ENCODE measurements at places on chromosomes 3 and 15. TPM values are rescaled to one million over a fixed set of nuclear protein-coding genes. Genes with fewer than 3 reads are reported as not detected.

Gene AADACL2
- polyA plus RNA-seq: not detected

- no peak for DNase-seq
Observed at GRCh38 chr3:160641665-160642309, 35.2 kb upstream of the ARL14 start.

DNA sequence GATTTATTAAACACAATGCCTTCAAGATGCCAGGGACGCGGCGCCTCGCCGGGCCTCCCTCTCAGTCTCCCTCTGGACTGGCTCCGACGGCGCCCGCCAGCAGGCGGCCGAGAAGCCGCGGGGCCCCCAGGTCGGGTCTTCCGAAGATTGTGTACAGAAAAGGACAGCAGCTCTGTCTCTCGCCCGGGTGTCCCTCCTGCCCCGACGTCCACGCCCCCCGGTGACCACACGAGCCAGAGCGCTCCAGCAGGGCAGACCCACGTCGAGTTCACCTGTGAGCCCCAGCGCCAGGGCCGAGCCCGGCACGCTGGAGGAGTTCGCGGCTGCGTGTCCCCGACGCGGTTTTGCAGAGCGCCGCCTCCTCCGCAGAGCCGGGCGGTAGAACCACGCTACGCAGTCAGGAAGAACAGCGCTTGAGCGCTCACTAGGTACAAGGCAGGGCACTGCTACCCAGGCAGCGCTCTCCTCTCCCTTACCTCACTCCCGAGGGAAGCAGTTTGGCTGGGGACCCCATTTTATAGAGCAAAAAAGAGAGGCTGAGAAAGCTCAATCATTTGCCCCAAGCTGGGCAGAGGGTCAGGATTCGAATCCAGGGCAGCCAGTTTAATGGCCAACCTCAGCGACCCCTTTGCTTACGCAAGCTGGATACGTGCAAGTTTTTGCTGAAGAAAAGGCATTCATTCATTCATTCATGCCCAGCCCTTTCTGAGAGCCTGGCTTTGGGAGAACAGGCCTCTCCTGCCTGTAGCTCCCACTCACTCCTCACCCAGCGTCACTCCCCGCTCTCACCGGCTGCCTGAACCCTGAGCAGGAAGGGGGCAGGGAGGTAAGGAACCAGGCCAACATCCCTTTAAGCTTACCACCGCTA lies 3.0 kb upstream of the TLE3 start:
- DNase-seq: no peak

- no peak for DNase-seq
Observed at GRCh38 chr3:86056032-86056431, 934.9 kb downstream of the VGLL3 start.

- no peak for DNase-seq
Observed at GRCh38 chr3:61438253-61439121, 122.9 kb upstream of the PTPRG start.

DNA sequence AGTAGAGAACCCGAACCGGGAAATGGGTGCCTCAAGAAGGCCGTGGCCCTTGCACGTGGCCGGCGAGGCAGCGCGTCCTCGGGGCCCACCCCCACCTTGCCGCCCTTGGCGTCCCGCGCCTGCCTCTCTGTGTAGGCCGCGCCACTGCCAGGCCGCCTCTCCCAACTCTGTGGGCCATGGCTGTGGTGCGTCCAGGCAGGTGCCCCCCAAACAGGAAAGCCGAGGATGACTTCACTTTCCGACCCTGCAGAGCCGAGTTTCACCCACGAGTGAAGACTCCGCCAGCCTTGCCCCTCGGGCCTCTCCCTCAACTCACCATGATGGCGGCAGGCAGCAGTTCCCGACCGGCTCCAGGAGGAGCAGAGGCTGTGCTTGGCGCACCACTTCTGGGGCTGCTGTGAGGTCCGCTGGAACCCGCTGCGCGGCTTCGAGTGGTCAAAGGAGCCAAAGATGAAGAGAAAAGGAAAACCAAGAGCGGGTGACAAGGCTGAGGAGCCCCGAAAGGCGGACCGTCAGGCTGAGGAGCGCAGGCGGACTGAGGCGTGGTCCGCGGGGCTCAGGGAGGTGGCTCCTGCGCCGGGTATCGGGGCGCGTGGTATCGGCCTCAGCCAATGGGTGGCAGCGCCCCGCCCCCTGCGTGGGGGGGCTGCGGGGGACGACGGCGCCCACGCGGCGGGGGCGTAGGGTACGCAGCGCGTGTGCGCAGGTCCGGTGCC lies at the start of gene DAZL:
TSS of gene DAZL (minus strand) at position 537 of the 716 bp plus-strand sequence. CDS start at position 319, 218 bp downstream.
- no peak for DNase-seq

DNA sequence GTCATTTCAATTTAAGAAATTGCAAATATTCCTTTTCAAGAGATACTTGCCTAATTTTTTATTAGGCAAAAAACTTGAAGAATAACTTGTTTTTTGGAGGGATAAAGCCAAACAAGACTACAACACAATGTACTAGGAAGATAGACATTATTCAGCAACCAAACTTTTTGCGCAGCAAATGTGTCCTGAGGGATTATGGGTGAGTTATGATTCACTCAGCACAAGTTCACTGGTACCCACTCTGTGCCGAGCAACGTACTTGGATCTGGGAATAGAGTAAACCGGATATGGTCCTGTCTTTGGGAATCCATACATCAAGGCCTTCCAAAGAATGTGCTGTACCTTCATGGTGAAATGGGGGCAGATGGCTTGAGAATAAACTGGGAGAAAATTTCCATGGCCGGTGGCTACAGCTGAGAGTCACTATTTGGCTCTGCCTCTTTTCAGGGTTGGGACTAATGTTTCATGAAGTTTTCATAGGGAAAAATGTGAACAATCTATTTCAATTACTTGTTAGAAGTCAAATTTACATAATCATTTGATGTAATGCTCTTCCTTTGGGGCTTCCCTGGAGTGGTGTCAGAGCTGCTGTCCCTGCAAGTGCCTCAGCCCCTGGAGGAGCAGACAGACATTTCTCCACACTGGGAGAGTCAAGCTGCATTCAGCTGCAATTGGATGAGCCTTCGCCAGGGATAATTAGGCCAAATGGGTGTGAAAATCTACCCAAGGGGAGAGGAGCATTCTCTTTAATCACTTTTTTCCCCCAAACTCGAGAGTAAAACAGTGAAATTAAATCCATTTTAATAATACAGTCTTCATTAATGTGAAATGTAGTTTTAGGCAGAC lies 315.2 kb downstream of the CLSTN2 start:
- DNase-seq: no peak

GRCh38 chr15:51240066-51240465 lies 98.3 kb downstream of the CYP19A1 start:
- DNase-seq: no peak

DNA sequence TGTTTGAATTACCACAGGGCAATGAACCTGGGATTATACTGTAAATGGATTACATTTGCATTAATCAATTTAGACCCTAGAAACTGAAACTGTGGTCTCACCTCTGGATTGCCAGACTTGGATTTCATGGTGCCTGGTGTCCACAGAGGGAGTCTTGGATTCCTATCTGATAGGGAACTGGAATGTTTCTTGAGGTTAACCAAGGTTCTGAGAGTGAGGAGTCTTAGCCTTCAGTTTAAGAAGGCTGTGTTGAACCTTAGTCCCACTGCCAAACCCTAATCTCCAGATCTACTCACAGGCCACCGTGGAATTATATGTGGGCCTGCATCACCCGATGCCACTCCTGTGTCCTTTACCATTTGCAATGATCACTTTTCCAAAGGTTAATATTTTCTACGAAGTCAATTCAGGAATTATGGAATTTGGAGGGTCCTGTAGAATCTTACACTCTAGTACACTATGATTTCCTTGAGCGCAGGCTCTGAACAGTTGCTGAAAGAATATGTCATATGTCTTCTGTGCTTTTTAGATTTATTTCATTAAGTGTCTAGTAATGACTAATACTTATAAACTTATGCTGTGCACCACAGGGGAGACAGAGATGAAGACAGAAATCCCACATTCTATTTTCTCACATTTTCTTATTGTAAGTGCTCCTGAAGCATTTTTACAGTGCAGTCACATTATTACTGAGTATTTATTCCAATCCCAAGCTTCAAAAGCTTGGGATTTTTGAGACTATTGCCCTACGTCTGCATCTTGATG lies 87.9 kb downstream of the EFL1 start:
- no peak for DNase-seq

DNA sequence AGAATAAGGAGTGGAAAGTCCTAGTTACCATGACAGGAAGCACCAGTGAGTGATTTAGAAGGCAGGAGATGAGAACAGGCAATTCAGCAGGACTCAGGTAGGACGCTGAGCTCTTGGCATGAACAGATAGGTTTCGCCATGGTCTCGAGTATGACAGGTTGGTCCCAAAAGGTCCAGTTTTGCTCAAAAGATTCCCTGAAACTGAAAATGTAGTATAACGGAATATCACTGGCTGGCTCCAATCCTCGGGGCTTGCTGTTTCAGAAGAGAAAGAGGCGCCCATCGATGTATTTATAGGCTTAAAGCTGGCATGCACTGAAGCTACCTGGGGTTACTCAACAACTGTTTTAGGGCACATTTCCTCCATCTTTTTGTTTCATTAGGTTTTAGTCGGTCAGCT lies 59.2 kb downstream of the SRGAP3 start:
- no peak for DNase-seq

DNA sequence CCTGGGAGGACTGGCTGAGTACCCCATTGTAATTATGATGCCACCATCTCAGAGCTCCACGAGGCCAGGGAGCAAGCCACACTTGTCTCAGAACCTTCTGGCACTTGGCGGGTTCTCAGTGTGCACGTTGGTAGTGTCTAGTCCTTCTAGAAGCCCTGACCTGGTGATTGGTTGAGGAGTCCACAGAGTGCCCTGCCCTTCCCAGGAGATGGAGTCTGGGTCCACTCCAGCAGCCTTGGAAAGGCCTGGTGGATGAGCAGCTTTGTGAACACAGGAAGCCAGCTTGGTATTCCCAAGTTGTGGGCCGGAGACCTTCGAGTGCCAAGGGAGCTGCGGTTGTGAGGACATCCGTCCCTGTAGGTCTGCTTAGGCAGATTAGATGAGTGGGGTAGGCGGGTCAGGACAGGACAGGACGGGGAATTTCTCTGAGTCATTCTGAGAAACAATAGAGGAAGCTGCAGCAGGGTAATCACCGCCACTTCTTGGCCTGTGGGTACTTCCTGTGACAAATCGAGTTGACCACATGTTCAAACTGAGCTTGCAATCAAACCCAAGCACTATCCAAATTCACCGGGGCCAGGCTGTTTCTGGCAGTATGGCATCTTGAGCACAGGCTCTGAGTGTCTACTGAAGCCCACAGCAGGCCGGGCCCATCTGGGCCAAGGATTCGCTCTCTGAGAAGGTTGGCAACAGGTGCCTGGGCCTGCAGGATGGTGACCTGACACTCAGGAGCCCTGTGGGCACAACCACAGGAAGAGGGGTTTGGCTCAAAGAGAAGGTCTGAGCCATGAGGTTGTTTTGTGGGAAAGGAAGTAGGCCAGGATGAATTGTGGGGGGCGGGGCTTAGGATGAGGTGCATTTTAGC lies 71.5 kb upstream of the PLXNA1 start:
- DNase-seq: no peak

- no peak for DNase-seq
Observed at GRCh38 chr15:34951993-34952392, 17.5 kb downstream of the AQR start.

All from left renal pelvis (tissue), 4 donors.